Caco-2 (cell line): ENCODE measurements at places on chromosomes 11 and 22.

GRCh38 chr22:37230673-37231405, 13.2 kb downstream of the RAC2 start:
- DNase-seq: peak; percentile 16

- DNase-seq: no peak
These were observed 1181.0 kb upstream of the TENM4 start for GRCh38 chr11:80621871-80622270.

- no peak for DNase-seq
These were observed 1348.2 kb upstream of the RAG2 start for GRCh38 chr11:37946155-37946766.

DNA sequence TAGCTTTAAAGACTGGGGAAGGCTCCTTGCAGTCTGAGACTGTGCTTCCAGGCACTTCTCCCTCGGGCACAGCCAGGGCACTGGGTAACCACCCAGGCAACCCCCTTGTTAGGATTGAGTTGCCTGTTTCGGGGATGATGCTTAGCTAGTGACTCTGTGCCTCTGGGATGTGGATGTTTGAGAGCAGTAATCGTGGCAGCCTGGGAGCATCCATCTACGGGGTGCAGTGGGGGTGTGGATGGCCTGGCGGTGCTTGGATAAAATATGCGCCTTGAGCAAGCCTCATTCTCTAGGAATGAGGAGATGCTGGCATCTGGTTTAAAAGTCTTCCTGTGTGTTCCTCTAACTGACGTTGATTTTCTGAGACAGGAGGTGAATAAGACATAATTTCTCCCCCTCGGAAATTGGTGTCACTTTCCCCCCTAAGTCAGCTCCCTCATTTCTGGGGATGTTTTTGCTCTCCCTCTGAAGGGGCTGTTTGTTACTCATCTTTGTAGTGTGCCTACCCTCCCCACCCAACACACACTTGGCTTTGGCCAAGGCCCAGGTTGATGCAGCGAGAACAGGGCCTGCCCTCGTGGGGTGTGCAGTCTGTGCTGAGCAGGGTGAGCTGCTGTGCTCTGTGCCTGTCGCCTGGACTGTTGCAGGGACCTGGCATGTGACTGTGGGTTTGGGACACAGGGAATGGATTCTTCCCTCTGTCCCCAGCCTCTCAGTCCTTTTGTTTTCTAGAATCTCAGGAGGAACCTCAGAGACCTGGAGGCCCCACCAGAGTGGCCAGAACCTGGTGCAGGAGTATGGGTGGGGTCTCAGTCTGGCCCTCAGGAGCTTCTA, 2.0 kb downstream of the GNAZ start:
- no peak for DNase-seq

DNA sequence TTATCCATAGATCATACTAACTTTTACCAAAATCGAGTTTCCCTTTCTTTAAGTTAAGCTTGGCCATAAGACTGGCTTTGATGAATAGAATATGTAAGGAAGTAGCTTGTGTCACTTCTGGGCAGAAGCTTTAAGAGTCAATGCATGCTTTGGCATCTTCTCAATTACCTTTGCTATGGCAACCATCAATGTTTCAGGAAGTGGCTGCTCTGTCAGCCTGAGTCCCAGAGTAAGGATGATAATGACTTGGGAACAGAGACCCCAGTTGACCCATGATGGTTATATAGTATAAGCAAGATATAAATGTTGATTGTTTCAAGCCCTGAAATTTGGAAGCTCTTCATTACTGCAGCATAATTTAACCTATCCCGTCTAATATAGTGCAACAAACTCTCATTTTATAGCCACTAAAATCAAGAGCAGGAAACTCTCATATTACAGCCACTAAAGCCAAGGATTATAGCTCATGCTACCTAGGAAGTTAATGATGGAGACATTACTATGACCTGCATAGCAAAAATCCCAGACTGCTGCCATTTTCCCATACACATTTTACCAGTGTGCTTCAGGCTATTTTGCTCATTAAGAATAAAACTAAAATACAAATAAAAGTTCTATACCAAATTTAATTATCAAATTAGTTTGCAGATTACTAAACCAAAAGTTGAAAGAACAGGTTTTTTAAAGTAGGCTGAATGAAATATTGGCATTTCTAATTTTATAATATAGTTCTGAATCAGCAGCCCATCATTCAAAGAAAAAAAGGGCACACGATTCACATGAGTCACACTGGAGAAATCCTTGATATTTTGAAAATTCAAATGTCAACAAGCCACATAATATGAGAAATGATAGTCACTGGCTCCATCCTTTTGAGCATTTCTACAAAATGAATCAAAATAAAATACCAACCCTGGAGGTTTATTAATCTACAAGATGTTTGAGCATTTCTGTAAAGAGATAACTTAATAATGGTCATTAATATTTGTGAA, 23.8 kb downstream of the FSHB start:
- no peak for DNase-seq

GRCh38 chr11:40133498-40133897, 1326.0 kb downstream of the LRRC4C start:
- DNase-seq: no peak

- no peak for DNase-seq
These were observed 603 bp upstream of the ZFTA start for GRCh38 chr11:63769042-63769713.

- DNase-seq: peak; percentile 64
These were observed 2.1 kb downstream of the LRP5 start for GRCh38 chr11:68314203-68315170.

DNA sequence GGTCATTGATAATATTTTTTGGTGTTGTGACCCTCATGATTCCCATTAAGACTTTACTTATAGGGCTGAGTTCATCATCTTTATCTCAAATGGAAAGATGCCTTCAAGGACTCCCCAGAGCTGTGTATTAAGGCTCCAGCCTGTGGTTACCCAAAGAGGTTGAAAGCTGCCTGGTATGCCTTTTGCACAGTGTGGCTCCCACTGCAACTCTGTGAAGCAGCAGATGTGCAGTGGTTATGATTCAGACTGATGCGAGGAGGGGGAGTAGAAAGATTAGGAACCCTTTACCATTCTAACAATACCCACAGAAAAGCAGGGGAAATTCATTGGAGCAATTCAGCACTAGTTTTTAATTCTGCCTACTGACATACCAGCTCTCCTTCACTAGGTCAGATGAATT, 560.0 kb downstream of the INSC start:
- DNase-seq: no peak

- peak; percentile 68 for DNase-seq
These were observed 435.1 kb upstream of the DDI1 start for GRCh38 chr11:103601225-103601846.

- no peak for DNase-seq
These were observed 5.5 kb downstream of the KIAA0930 start for GRCh38 chr22:45235101-45235777.

DNA sequence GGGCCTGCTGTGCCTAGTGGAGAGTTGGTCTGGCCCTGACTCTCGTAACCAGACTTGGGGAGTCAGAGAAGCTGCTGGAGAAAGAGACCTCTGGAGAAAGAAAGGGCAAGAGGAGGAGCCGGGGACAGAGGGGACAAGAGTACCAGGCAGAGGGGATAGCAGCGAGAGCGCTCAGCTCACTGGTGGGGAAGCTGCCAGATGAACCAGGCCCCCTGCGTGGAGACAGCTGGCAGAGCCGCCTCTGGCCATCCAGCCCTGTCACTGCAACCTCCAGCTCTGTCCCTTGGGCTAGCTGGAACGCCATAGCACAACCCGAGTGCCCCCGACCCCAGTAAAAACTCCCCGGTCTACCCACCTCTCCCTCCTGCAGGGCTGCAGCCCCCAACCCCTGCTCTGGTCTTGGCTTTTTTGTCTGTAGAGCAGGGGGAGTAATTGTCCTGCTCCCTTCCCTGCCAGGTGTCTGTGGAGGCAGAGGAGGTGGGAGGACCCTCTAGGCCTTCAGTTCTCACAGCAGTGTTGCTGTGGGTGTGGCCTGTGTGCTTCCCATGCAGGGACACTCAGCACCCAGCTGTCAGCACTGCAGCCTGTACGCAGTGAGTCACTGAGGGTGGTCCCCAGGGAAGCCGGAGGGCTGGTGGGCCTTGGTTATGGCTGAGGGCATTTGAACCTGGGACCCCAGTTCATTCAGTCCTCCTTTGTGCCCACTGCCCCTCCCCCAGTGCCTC, 4.8 kb upstream of the SUN2 start:
- DNase-seq: no peak

DNA sequence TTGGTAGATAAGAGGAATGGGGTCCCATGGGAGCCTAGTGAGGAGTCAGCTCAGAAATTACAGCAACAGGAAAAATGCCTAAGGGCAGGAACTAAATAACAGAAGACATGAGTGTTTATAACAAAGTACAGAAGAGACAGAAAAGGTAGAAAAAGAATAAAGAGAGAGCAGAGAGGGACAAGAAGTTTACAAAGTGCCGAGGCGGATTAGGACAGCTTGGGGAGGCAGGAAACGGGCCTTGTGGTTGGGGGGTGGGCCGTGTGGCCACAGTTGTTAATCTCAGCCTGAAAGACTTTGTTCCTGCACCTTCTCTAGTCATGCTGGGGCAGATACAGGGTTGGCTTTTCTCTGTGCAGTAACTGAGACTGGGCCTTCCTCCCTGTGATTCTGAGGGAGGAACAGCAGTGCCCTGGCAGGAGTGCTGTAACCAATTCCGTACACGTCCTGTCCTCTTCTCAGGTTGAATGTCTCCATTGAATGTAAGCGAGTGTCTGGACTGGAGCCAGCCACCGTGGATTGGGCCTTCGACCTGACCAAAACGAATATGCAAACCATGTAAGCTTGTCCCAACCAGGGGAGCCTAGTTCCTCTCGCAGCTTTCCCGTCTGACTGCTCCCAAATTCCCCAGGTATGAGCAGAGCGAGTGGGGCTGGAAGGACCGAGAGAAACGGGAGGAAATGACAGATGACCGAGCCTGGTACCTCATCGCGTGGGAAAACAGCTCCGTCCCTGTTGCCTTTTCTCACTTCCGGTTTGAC, 13.2 kb downstream of the NAA40 start:
- DNase-seq: no peak

- no peak for DNase-seq
These were observed 4.0 kb downstream of the STIM1 start for GRCh38 chr11:3859373-3859881.

DNA sequence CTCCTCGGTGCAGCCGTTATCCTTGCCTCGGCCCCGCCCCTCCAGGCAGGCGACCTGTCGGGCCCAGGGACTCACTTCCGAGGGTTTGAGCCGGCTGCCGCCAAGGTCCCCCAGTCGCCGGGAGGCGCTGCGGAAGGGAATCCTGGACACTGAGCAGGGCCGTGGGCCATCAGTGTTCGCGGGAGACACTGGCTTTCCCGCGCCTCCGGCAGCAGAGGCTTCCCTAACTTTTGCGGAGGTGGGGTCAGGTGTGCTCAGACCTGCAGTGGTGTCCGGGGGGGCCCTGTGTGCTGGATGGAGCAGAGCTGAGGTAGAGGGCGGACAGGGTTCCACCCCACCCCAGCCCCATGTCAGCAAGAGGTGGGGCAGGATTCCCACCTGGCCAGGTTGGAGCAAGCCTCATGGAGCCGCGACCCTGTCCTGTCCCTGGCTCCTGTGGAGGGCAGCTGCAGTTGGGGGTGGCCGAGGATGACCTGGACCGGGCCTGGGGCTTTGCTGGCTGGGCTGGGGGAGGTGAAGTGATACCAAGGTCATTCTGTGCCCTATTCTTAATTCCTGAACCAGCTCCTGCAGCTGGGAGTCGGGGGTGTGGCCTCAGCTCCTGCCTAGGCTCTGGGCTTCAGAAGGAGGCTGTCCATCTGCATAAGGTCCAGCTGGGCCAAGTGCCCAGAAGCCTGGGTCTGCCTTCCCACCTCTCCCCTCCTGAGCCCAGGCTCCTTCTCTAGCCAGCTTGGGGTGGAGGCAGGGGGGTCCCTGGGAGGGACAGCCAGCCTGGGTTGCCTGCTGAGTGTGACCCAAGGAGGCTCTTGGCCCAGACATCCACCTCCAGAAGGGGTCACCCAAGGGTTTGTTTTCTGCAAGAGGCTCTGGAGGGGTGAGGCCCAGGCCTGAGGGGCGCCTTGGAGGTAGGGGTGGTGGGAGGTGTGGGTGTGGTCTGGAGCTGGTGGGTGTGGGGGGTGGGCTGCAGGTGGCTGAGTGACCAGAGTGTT, 8.4 kb downstream of the TSPAN4 start:
- DNase-seq: no peak

DNA sequence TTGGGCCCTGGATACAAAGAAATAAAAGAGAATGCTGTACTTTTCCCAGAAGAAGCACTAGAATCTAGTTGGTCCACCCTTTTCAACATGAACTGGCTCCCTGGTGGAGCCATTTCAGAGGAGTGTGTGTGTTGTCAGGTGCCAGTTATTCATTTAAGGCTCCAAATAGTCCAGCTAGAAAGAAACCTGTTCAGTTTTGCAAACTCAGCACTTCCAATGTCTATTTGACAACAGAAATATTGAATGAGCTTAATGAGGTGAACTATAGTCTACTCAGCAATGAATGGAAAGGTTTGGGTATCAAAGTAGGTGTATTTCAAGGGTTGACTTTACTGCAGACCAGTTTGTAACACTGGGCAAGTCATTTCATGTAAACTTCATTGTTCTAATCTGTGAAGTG, 2.1 kb downstream of the OR8D1 start:
- DNase-seq: no peak

DNA sequence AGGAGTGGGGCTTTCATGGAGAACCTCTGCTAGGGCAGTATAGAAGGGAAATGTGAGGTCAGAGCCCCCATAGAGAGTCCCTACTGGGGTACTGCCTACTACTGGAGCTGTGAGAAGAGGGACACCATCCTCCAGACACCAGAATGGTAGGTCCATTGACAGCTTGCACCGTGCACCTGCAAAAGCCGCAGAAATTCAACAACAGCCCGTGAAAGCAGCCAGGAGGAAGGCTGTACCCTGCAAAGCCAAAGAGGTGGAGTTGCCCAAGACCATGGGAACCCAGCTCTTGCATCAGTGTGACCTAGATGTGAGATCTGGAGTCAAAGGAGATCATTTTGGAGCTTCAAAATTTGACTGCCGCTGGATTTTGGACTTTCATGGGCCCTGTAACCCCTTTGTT, 245.6 kb downstream of the TENM4 start:
- DNase-seq: no peak

DNA sequence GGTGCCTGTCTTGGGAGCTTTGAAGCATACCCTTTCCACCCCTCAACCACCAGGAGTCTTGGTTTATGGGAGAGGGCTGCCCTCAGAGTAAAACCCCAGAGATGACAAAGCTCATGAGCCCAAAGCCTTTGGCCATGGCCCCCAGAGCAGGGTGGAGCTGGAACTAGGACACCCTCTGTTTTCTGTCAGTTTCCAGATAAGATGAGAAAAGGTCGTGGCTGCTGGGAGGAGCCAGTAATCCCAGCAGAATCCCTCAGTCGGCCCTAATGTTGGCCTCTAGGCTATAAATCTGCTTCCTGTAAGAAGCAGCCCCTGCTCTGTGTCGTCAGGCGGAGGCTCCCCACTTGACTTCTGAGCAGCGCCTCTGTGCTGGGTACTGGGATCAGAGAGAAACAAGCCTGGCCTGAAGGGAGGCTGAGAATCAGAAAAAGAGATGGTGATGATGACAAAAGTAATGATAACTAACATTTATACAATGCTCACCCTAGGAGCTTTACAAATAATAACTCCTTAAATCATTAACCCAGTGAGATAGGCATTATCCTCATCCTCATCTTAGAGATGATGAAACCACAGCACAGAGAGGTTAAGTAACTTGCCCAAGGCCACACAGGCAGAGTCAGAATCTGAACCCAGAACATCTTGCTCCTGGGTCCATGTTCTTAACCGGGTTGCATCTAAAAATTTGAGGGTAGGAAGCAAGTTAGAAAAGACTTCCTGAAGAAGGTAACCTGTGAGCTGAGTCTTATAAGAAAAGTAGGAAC, 471.4 kb downstream of the SOX6 start:
- DNase-seq: no peak

- peak; percentile 30 for DNase-seq
These were observed 11.6 kb downstream of the ASCL2 start for GRCh38 chr11:2258501-2259465.
